Activated CD4-positive, CD25-positive, alpha-beta regulatory T cell (primary cell): ENCODE measurements at places on chromosomes 12 and 14.

GRCh38 chr14:103858063-103858781 lies 10.8 kb upstream of the PPP1R13B start:
- DNase-seq, result no peak

DNA sequence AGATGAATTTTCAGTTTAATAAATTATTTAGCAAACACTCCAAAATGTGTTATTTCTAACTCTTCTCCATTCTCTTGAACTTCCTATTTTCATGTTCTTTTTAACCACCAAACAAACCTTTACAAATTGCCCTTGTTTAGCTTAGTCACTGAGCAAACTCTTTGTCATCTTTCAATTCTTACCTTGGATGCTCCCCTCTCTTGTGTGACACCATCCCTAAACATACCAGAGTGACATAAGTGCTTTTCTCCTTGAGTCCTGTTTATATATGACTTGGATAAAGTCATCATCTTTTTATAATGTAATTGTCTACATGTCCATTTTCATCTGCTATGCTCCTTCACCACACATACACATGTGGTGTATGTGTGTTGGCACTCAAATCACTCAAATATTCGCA lies 3.4 kb upstream of the TMEM19 start:
- DNase-seq, result no peak

GRCh38 chr12:131105736-131106348 lies 152.1 kb downstream of the ADGRD1 start:
- DNase-seq, result no peak

DNA sequence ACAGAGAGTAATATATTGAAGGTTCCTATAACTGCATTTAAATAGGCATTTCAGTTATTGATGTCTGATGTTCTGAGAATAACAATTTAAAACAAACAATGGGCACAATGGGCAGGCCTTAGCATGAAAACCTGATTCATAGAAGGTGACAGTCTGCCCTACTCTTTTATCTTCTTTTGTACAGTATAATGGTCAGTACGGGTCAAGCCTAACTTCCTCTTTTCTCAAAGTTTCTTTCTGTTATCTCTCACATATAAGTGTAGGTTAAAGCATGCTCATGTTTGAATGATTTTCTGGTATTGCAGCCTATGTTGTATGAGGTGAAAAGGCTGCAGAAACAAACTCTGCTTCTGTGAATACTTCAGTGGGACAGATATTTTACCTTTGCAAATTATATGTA lies 14.2 kb downstream of the FKBP3 start:
- no peak for DNase-seq

DNA sequence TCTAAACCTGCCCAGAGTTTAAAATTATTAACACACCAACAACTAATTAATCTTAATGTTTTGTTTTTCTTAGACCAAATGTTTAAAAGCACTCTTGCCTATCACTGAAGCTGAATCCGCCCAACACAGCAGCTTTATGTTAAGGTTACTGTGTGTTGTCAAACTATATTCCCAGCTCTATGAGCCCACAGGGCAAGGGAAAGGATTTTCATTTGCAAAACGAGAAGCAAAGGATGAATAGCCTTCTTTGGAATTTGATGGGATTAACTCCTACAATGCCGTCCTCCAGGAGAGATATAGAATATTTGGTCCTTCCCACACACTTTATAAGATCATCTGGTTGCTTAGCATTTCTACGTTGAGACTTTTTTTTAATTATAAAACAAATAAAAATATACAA lies 43.7 kb downstream of the DUSP16 start:
- no peak for DNase-seq

DNA sequence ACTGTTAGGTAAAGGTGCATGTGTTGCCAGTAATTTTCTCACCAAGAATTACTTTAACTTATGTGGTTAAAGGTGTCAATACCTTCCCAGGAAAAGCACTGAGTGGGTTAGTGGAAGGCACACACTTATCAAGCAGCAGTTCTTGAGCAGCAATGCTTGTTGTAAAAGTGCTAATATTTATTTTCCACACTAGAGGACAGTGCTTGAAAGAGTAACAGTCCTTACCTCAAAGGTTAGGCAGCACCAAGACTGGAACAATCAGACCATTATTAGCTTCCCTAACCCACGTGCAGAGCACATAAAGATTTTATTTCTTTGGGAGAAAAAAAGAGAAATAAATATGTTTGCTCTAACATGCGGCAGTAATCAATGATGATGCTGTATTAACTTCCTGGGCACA lies 48.8 kb upstream of the KRR1 start:
- no peak for DNase-seq

DNA sequence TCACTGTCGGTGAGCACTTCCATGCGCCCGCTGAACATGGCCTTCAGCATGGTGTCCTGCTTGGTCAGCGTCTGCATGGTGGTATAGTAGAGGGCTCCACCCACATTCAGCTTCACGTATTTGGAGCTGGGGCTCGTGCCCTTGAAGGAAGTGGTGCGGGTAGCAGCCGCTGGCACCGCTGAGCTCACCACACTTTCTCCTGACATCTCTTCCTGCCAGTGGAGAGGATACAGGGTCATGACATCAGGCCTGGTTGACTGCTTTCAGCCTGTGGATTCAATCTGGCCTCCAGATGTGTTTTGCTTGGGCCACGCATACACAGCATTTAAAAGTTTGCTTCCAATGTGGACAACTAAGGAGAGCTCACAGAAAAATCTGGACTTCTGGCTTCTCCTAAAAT lies 7.6 kb downstream of the KCTD10 start:
- DNase-seq, result no peak

- DNase-seq, result no peak
Observed at GRCh38 chr14:70045844-70046535, 142.8 kb downstream of the SLC8A3 start.

DNA sequence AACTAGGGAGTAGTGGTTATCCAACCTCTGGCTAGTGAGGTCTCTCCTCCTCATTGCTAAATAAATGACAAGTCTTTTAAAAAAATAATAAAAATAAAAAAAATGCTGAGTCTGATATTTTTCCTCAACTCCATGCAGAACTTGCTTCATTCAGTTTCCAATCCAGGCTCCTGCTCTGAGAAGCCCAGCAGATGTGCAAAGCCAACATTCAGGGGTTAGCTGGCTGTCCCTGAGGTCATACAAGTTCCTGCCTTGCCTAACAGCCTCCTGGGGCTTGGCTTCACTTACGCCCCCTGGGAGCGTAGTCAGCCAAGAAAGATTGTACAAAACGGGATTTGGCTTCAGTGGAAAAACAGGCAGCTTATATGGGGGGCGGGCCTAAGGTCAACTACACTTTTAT lies 23.3 kb downstream of the RTRAF start:
- DNase-seq, result no peak

DNA sequence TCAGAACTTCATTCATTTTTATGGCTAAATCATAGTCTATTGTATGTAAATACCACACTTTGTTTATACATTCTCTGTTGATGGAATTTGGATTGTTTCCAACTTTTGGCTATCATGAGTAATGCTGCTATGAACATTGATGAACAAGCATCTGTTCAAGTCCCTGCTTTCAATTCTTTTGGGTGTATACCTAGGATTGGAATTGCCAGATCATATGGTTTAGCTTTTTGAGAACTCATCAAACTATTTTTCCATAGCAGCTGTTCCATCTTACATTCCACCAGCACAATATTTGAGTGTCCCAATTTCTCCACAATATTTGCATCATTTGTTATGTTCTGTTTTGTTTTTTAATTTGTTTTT lies 52.3 kb upstream of the CCND2 start:
- no peak for DNase-seq
